HuH-7 (cell line): ENCODE measurements at places on chromosomes 16 and 17.

GRCh38 chr16:27323781-27324561, 10.2 kb downstream of the IL4R start:
- DNase-seq: no peak

GRCh38 chr16:84614073-84614459, 3.8 kb downstream of the COTL1 start:
- DNase-seq: no peak

DNA sequence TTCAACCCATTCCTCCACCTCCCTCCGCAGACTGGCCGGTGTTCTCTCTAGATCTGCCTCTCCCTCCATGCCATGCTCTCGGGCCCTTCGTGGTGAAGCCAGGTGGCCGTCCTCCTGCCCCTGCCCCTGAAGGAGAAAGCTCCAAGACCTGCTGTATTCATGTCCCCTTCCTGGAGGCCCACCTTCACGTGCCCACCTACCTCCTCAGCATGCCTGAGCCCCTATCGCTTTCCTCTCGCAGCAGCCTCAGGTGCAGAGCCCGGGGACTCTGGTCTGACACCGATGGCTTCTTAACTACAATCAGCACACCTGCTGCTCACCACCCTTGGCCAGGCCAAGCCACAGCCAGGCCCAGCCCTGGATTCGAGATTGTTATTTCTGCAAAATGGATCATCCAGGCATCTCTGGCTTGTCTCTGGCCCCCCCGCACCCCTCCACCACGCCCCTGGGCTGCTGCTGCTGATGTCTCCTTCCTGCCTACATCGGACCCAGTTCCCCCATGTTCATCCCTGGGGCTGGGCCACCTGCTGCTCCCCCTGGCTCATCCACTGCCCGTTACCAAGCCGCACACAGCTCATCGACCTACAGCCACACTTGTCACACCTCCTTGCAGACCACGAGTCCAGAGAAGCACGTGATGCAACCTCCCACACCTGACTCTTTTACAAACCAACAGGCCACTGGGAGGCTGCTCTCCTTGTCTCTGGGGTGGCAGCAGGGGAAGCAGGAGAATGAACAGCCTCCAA, 32.5 kb upstream of the TNFRSF13B start:
- DNase-seq: no peak

- peak; percentile 85 for DNase-seq
Measured at GRCh38 chr17:73956595-73957465, 246.6 kb upstream of the RPL38 start.

DNA sequence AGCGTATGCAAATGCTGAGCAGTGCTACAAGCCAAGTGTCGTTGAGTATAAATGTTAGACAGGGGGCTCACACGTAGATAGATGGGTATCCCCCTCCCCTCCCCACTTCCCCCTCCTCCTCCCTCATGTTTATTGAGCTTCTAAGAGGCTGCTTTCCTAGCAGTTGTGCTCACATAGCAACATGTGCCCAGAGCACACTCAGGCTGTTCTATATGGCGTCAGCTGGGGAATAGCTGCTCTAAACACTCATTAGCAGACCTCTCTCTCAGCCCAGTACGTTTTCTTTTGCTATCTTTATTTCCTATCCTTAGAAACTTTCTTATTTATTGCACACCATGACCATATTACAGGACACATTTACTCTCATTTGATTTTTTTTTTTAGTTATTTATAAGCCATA, 1.8 kb downstream of the KCNJ2 start:
- no peak for DNase-seq

DNA sequence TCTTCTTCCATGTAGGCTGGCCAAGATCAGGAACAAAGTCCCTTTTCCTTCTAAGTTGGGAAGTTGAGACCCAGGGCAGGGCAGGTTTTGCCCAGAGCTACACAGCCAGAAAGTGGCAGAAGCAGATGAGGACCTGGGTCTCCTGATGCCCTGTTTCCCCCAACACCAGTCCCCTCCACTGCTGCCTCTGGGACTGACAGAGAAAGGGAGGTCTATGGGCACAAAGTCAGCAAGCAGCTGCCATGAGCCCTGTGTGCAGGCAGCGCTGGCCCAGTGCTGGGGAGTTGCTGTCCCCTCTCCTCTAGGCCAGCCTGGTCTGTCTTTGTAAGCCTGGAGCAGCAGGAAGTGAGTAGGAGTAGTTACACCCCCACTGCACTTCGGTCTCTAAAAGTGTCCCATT, 46.9 kb upstream of the NKD1 start:
- DNase-seq: no peak

DNA sequence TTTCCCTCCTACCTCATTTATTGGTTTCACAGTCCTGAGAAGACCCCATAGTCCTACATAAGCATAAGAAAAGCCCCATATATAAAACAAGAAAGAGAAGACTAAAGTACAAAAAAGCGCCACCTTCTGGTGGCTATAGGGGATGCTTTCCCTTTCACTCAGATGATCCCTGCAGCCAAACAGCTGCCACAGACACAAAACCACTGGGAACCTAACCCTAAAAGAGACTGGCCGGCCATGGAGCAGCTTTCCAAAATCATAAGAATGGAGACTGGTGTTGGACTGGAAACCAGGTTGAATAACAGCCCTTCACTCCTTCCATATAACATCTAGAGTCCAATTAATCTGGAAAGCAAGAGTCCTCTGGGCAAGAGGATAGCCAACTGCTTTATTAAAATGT, 11.4 kb downstream of the DYNC1LI2 start:
- peak; percentile 50 for DNase-seq

DNA sequence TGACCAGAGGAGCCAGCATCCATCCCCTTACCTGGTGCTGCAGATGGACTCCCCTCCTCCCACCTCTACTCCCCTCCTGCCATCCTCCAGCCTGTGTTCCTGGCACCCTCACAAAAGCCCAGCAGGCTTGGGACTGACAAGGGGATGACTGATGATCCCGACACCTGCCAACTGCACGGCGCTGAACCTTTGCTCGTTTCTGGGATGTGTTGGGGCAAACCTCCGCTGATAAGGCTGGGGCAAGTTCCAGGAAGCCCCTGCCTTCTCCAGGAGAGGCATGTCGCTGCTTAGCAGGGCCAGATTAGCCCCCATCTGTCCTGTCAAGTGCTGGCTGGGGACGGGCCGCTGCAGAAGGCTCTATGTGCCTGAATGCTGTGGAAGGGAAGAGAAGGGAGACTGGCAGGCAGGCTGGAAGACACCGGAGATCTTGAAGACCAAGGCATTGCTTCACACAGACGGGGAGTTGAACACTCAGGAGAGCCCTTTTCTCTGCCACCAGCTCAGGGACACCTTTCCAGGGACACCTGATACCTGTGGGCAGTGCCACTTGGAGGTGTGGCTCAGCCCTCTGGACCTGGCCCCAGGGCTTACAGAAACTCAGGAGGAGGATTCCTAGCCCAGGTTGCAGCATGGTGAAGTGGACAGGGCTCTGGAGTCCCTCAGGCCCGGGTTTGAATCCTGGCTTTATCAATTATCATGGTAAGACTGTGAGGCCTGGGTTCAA, 973 bp upstream of the KRT15 start:
- no peak for DNase-seq

DNA sequence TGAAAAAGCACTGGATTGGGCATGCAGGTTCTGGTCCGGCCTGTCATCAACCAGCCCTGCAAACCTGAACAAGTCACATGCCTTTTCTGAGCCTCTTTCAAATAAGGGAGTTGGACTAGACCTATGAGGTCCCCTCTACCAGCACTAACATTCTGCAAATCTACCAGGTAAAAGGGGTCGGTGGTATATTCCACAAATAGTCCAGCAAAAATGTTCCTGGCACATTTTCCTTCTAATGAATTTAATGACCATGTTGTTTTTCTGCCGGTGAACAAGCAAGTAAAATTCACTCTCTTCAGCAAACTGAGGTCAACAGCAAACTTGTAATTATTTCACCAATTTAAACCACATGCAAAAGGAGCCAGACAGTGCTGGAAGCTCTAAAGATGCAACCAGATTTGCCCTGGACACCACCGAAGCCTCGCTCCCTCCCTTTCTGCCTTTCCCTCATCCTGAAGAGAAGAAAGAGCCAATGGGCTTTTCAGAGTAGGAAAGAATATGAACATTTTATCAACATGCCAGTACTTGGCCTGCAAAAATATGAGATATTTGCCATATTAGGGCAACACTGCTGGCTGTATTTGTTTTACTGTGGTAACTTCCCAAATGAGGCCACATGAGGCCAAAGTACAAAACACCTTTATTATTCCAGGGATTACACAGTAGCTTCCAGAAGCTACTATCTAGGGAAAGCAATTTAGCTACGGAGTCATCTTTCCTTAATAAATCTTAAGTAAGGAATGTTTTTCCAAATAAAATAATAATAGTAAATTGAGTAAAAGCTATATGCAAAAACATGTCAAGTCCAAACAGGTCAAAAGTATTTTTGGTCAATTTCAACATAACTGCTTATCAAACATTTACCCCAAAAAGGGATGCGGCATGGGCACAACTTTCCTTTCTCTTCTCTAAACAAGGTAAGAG, 45.0 kb downstream of the USP31 start:
- peak; percentile 49 for DNase-seq

DNA sequence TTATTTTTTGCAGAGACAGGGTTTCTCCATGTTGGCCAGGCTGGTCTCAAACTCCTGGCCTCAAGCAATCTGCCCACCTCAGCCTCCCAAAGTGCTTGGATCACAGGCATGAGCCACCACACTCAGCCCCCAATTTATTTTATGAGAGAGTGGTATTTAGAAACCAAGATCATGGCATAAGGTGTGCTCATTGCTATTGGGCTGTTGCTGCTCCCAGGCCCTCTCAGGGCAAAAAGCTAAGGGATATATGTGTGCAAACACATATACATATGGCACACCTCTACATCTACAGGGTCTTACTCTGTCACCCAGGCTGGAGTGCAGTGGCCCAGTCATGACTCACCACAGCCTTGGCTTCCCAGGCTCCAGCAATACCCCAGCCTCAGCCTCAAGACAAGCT, 15.0 kb upstream of the CMTM4 start:
- no peak for DNase-seq

GRCh38 chr17:77828749-77829539, 129.6 kb upstream of the TNRC6C start:
- DNase-seq: no peak

- no peak for DNase-seq
Measured at GRCh38 chr16:66443269-66443652, 16.2 kb downstream of the BEAN1 start.

DNA sequence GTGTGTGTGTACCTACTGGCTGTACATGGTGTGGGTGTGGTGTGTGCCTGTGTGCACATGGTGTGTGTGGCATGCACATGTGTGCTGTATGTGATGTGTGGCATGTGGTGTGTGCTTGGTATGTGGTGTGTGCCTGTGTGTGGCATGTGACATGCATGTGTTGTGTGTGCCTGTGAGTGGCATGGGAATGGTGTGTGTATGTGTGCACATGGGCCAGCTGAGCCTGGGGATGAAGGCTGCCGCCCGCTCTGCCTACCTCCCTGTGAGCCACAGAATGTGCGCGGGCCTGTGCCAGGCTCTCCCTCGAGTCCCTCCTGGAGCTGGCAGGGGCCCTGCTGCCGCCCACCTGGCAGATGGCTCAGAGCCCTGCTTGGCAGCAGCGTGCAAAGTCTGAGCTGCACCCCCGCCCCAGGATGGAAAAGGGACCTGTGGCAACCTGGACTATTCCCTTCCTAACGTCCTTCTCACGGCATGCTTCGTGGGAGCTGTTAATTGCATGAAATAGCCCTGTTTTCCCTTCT, 9.3 kb downstream of the PRSS27 start:
- no peak for DNase-seq

- no peak for DNase-seq
Measured at GRCh38 chr17:34781071-34781470, 180.2 kb downstream of the CCT6B start.

DNA sequence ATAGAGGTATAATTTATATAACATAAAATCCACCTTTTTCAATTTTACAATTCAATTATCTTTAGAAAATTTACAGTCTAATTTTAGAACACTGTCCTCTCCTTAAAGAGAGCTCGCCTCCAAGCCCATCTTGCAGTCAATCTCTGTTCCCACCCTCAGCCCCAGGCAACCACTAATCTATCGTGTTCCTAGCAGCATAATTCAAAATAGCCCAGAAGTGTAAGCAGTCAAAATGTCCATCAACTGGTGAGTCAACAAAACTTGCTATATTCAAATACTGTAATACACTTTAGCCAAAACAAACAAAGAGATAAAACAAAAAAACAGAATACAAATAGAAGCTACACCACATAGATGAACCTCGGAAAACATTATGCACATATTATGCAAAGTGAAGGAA, 1006.8 kb upstream of the EEF2KMT start:
- DNase-seq: no peak

GRCh38 chr16:80433623-80434022, 107.2 kb upstream of the DYNLRB2 start:
- no peak for DNase-seq

GRCh38 chr16:86357303-86357702, 153.0 kb upstream of the FOXF1 start:
- no peak for DNase-seq

GRCh38 chr16:60310846-60311445, 1576.8 kb upstream of the GOT2 start:
- no peak for DNase-seq

GRCh38 chr17:2564877-2565276, 28.6 kb upstream of the PAFAH1B1 start:
- DNase-seq: no peak

DNA sequence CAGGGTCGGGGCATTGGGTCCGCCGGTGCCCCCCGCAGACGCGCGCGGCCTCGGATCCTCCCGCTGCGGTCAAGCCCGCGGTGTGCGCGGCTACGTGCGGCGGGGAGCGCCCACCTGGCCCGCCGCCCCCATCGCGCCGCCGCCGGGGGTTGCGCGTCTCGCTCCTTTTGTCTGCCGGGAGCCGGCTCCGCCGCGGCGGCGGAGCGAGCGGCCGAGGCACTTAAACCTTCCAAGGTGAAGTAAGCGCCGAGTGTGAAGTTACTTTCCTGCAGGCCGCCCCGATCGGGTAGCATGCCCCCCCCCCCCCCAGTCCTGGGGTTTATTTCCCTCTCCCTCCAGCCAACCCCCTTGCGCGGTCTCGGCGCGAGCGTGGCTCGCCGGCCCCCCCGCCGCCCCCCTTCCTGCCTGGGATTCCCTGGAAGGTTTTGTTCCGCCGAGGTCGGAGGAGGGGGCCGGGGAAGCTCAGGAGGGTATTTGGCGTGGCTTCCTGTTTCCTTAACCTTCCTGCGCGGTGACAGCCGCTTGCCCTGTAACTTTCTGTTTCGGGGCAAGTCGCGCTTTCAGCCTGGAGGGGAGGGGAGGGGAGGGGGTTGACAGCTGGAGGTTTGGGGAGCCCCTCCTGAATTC, 56.6 kb upstream of the GSE1 start:
- DNase-seq: peak; percentile 67

- DNase-seq: no peak
Measured at GRCh38 chr16:72604375-72604774, 432.4 kb upstream of the PMFBP1 start.

GRCh38 chr17:21289902-21290571, 5.5 kb downstream of the MAP2K3 start:
- no peak for DNase-seq

GRCh38 chr17:33527290-33527689, 234.2 kb upstream of the ASIC2 start:
- DNase-seq: no peak

DNA sequence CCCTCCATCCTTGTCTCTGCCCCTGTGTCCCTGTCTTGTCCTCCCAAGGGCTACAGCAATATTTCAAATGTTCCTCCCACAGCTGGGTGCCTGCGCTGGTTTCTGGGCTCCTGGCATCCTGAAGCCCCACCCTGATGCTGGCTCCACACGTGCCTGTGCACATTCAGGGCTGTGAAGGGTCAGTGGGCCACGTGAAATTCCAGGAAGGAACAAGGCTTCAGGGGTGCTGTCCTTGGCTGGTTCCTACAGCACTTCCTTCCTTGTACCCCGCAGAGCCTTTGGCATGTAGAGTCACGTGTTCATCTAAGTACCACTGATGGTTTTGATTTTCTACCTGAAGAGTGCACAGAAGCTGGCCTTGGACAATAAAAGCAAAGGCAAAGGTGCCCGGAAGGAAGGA, 57.7 kb upstream of the NLK start:
- no peak for DNase-seq
